ENCODE measurements at places on chromosomes 16 and 17.

GRCh38 chr17:79212149-79213087 lies 137.8 kb downstream of the ENGASE start:
- DNase-seq, result no peak

GRCh38 chr17:896953-897661 lies 82.5 kb downstream of the NXN start:
- DNase-seq, result no peak

DNA sequence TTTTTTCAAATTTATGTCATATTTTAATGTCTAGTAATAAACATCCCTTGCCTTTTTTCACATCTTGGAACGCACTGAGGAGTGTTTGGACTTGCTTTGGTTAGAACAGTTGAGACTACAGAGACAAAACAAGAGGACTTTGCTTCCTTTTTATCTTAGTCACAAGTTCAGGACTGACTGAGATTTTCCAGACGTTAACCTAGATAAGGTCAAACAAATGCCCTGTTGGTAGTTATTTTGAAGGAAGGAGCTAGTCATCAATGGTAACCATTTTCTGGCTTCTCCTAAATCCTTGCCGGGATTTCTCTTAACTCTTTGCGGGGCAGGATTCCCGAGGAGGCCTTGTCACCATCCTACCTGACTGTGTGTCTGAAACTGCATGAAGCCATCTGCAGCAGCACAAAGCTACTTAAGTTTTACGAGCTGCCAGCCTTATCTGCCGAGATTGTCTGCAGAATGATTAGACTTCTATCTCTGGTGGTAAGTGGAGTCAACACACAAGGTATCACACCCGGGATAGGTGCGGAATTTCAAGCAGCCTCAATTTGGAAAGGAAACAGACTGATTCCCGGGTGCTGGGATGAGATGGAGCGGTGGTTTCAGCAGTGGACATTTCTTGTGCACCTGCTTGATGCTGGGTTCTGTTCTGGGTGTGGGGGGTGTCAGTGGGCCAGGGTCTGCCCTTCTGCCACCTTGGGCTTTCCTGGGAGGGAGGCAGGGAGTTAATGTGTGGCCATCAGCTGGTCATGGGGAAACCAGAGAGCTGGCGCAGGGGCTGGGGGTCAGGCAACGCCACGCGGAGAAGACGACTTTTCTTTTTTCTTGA lies 48.3 kb downstream of the RNF213 start:
- no peak for DNase-seq

GRCh38 chr17:18920911-18921441 lies 31.0 kb upstream of the SLC5A10 start:
- no peak for DNase-seq

- DNase-seq, result no peak
Measured at GRCh38 chr17:31273516-31273915, 23.5 kb downstream of the OMG start.

DNA sequence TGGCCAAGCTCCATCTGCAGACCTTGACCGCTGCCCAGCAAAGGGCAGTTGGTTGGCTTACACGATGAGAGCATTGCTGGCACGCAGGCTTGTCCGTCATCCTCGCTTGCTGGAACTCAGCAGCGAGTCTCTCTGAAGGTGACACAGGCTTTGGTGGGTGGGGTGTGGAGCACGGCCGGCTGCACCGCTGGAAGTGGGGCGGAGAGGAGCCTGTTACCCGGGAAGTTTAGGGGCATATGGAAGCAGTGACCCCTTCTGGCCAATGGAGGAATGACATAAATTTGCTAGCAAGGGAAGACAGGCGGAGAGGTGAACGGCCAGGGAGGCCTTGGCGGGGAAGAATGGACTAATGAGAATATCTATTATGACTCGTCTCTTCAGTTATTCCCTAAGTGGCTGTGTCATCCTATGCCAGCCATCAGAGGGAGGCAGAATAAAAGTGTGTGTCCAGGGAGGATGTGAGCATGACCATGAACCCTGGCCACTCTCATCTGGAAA lies 65.9 kb upstream of the SDK2 start:
- DNase-seq, result peak; percentile 10

GRCh38 chr17:65185668-65186382 lies 48.7 kb downstream of the RGS9 start:
- DNase-seq, result no peak

DNA sequence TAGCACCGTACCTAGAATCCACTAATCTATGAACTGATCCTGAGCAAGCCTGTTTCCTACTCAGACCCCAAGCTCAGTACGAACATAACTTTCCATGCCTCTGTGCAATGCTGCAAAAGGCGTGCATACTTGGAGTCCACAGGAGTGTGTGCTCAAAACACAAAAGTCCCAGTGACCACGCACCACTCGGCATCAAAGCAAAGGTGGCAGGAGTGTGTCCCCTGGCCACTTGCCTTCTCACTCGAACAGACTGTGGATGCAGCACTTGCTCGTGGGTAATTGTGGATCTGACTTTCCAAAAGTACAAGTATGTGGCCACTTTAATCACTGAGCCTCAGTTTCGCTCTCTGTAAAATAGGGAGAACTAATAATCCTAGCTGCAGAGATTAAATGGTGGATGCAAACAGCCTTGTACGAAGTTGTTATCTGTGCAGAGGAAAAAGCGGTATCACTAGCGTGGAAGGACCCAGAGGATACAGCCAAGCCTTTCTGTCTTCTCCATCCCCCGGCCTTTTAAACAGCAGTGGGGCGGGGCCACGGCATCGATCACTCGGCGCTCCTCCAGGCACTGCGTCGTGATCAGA lies 311 bp upstream of the KDM8 start:
- DNase-seq, result peak; percentile 85

- no peak for DNase-seq
Measured at GRCh38 chr16:46618516-46618915, 2.7 kb downstream of the SHCBP1 start.

- no peak for DNase-seq
Measured at GRCh38 chr17:79079421-79080200, 5.0 kb downstream of the ENGASE start.

GRCh38 chr16:830871-831570 lies 30.5 kb upstream of the GNG13 start:
- DNase-seq, result no peak

DNA sequence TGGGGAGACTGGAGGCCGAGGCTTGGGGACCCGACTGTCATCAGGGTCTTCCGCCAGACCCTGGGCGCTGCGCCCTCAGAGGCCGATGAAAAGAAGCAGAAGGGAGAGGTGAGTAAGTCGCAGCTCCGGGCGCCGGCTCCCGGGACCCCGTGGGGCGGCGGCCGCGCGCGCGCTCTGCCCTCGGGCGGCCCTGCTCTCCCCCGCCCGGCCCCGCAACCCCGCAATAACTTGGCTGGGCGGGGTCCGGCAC lies 392 bp upstream of the ABHD15 start:
- no peak for DNase-seq

GRCh38 chr16:3511286-3512180 lies 10.7 kb downstream of the CLUAP1 start:
- no peak for DNase-seq

DNA sequence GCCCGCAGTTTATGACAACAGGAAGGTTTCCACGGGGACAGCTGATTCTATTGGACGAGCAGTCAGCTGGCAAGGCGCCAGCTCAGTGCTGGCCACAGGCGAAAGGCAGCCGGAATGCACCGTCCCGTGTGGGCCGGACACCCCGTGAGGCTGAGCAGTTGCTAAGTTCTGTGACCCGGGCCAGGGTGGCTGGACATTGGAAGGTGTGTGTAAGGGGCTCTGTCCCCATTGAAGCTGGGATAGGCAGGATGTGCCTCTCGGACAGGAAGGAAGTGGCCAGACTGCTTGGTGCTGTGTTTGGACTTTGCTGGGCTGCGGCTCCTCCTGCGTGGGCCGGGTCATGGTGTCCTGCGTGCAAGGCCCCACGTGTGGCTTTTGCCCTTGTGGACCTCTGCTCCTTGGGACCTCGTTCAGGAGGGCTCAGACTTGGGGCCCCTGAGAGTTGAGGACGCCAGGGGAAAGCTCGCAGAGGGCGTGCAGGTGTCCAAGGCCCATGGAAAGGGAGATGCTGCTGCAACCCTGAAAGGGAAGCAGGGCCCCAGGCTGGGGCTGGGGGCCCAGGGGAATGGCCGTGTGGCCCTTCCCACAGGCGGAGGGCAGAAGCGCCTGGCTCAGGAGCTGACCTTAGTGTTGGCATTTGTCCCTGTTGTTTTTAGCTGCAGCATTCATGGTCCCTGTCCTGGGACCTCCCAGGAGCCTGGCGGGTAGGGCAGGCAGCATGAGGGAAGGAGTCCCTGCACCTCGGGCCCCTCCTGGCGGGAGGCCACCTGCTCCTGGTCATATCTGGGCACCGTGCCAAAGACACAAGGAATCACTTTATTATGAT lies 10.0 kb downstream of the BAIAP2 start:
- DNase-seq, result no peak

DNA sequence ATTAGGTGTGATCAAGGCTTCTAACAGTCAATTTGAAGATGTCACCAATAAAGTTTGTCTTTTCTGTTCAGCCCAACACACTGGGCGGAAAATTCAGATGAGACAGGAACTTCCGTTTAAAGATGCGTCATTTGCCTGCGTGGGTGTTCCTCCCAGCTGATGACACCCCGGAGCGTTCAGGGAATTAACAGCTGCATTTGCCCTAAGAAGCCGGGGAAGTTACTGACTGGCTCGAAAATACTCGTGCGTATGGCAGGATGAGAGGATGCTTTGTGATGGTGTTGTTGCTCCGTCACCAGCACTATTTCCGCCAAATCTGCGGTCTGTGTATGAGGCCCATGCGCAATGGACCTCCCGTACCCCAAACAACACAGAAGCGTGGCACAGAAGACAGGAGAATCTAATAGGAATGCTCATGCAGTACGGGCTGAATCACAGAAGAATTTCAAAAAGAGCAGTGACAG lies 11.9 kb upstream of the PVALEF start:
- no peak for DNase-seq

- no peak for DNase-seq
Measured at GRCh38 chr16:11596572-11597226, 10.0 kb upstream of the LITAF start.

DNA sequence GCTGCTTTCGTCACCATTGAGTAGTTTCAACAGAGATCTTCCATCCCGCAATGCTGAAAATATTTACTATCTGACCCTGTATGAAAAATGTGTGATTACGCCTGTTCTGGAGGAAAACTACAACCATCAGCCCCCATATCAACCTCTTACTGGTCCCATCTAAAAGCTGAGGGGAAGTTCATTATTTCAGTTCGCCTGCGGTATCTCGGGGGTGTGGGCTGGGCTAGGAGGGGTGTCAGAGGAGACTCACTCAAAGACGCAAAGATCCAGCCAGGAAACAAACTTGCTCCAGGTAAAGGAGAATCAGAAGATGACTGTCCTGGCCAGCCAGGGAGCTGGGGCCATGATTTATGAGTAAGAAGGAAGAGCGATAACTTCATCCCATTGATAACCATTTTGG lies 13.7 kb downstream of the CACNG1 start:
- DNase-seq, result no peak

DNA sequence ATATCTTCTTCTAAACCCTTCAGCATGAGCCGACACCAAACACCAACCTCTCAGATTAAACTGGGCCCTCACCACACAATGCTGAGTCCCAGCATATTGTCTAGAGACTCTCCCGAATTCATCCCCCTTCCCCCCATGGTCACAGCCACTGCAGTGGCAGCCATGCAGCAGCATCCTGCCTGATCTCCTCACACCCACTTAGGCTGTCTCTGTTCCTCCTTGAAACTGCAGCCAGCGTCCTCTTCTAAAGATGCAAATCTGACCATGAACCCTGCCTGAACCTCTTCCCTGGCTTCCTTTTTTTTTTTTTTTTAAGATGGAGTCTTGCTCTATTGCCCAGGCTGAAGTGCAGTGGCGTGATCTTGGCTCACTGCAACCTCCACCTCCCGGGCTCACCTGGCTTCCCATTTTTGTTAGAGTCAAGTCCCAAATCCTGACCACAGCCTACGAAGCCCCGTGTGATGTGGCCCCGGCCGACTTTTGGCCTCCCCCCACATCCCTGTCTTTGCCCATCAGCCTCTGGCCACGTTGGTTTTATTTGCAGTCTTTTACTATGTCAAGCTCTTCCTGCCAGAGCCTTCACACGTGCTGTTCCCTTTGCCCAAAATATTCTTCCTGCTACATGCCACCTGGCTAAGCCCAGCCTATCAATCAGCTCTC lies 2.8 kb downstream of the FA2H start:
- no peak for DNase-seq

- DNase-seq, result no peak
Measured at GRCh38 chr17:12136646-12137045, 116.0 kb downstream of the MAP2K4 start.

DNA sequence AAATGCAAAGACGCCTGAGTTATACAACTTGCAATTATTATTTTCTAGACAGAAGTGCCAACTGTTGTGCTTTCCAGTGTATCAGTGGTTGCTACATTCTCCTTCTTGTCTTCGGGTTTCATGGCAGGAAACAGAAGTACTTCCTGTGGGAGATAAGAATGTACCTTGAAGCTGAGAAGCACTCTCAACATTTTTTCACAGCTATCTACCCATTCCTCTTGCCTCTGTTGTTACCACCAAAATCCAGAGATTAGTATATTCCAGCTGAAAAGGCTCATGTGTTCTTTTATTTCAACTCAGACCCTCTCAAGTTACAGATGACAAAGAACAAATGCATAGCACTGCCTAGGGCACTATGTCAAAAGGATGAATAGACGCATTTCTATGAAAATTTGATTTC lies 4.8 kb upstream of the ADAT1 start:
- no peak for DNase-seq

- no peak for DNase-seq
Measured at GRCh38 chr16:4257646-4258556, 14.9 kb downstream of the TFAP4 start.

DNA sequence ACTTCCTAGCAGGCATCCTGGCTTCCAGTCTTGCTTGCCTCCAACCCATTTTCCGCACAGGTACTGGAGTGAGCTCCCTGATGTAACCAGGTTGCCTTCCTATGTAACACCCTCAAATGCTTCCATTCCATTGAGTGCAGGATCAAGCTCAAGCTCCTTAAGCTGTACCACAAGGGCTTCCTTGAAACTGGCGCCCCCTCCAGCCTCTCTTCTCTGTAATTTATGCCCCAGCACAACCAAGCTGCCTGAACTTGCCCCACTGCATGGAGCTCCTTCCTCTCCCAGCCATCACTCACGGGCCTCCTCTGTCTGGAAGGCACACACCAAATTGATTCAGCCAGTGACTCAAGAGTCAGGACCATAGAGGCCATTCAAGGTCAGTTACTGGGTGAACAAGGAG lies 234.8 kb upstream of the RPL38 start:
- DNase-seq, result no peak

- no peak for DNase-seq
Measured at GRCh38 chr17:81129289-81129688, 36.0 kb upstream of the PVALEF start.

DNA sequence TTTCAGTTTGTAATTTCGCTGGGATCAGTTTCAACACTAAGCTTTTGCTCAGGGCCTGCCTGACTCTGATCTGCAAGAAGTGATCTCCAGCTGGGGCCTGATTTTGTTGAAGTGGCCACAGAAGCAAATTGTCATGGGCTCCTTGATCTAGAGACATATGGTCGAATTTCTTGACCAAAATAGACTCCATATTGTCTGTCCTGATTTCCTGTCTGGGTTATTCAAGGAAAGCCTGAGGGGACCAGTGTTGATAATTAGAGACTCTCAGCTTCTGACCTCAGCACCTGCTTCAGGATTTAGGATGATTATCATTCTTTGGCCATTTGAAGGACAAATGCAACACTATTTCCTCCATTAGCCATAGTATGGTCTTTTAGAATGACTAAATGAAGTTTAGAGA lies 48.9 kb upstream of the MSI2 start:
- DNase-seq, result no peak

- DNase-seq, result no peak
Measured at GRCh38 chr17:80446645-80447405, 29.6 kb downstream of the NPTX1 start.

Measured in stimulated activated CD8-positive, alpha-beta memory T cell treated with anti-CD3 and anti-CD28 coated beads, Interleukin-15, amount 100 ng/mL, for 4 hours (primary cell).